Central memory CD8-positive, alpha-beta T cell (primary cell): ENCODE measurements at places on chromosomes 11 and 22.

DNA sequence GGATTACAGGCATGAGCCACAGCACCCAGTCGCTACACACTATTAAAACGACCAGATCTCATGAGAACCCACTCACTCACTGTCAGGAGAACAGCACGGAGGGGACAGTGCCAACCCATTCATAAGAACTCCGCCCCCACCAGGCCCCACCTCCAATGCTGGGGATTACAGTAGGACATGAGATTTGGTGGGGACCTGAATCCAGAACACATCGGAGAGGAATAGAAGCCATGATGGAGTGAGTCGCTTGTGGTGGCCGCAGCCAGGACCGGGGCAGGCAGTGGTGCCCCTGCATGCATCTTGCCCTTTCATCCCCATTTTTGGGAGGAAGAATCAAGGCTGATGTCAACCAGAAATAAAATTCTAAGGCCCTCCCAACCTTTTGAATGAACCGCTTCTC lies 8.7 kb downstream of the NADSYN1 start:
- no peak overlapping the region for H3K4me3 ChIP-seq
- H3K27me3 ChIP-seq = no peaks in the 10 kb centered on the region
- DNase-seq = no peak
- H3K36me3 ChIP-seq = peaks cover 44% of the 10 kb centered on the region

DNA sequence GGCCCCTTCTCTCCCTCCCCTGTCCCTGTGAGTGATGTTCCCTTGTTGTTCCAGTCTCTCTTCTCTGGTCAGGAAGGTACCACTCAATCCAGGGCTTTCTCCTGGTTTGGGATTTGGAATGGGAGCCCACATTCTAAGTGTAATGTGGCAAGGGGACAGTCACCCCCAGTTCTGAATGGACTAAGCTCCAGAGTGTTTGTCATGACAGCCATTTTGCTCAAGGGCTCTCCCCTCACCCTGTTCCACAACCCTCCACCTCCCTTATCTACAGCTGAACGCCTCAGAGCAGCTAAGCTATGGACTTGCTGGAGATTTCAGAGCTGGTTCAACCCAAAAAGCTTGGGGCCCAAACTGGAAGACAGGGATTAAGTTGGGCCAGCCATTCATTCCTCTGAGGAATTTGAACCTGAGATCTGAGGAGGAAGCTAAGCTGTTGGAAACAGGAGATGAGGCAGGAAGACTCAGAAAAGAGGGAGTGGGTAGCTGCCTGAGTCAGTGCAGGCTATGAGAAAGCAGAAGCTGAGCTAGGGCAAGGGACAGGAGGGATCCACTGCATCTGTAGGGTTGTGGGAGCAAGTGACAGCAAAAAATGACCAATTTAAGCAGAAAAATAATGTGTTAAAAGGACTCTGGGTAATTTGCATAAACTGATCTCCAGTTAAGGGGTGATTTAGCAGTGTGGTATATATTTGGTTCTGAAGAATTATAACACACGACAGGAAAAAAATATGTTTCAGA lies 22.9 kb upstream of the FCHSD2 start:
- H3K36me3 ChIP-seq = peaks cover 2% of the 10 kb centered on the region
- DNase-seq = no peak
- H3K27me3 ChIP-seq = peaks cover 23% of the 10 kb centered on the region
- no peaks in the 10 kb centered on the region for H3K4me1 ChIP-seq
- no peak overlapping the region for H3K4me3 ChIP-seq

DNA sequence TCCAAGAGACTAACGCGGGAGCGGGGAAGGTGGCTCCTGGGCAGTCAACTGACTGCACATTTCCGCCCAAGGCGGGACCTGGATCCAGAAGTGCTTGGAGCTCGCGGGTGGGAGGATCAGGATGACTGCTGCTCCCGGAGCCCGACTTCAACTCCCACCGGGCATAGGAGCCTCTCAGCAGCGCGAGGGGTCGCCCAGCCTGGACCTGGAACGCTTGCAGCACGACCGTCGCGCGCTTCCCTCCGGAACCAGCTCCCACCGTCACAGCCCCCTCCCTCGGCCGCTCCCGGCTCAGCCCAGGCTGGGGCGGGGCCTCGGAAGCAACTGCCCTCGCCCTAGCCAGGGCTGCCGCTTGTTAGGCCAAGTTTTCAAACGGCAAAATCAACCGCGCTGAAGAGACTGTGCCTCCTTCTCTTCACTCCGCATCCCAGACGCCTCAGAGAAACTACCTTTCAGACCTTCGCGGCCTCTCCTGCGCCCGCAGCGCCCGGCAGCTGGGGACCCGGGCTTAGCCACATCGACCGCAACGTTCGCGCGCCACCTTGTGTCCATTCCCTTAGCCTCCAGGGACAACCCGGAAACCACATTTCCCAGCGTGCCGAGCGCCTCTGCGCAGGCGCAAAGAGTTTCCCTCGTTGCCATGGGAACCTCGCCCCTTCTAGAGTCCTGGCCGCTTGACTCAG lies 14.0 kb downstream of the SSH3 start:
- peak overlapping the region; percentile 96 for H3K4me3 ChIP-seq
- H3K36me3 ChIP-seq = peaks cover 13% of the 10 kb centered on the region
- no peaks in the 10 kb centered on the region for H3K27me3 ChIP-seq
- H3K4me1 ChIP-seq = peaks cover 38% of the 10 kb centered on the region

- no peaks in the 10 kb centered on the region for H3K27me3 ChIP-seq
- no peak for DNase-seq
- H3K4me1 ChIP-seq = no peaks in the 10 kb centered on the region
- H3K36me3 ChIP-seq = no peaks in the 10 kb centered on the region
- H3K4me3 ChIP-seq = no peak overlapping the region
Observed at GRCh38 chr11:105986554-105986953, 35.5 kb downstream of the MSANTD4 start.

DNA sequence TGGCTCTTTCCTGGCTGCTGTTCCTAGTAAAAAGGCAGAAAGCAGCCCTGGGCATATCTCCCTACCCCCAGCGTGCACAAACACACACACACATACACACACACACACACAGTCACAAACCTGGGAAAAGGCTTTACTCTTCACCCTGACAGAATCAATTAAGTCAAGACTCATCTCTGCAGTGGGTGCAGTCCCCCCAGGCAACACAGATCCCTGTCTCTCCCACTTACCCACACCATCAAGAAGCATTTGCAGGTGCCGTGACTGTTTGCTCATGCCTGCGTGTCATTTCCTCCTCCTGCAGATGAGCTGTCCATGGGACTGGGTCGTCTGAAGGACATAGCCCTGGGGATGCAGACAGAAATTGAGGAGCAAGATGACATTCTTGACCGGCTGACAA lies 28.6 kb downstream of the SNAP29 start:
- no peak overlapping the region for H3K27ac ChIP-seq
- H3K4me3 ChIP-seq = no peak overlapping the region
- peaks cover 35% of the 10 kb centered on the region for H3K36me3 ChIP-seq
- no peaks in the 10 kb centered on the region for H3K4me1 ChIP-seq
- H3K27me3 ChIP-seq = no peaks in the 10 kb centered on the region

DNA sequence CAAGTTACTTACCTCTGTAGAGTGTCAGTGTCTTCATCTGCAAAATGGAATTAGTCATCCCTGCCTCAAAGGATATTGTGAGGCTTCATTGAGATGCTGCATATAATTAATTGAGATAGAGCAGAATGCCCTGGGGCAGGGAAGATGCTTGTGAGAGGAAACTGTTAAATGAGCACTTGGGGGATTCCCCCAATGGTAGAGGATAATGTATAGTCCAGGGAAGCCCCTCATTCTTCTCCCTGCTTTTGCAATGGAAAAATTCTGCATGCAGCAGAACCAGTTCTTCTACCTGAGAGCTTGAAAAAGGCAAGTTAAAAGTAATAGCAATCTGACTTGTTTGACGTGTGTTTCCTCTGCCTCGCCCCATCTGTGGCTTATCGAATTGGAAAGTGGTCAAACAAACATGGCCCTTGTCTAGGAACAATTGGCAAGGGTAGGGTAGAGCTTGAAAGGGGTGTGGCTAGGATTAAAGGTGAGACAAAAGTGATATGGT lies 90.9 kb downstream of the NAV2 start:
- DNase-seq = no peak
- no peak overlapping the region for H3K27ac ChIP-seq
- no peaks in the 10 kb centered on the region for H3K4me1 ChIP-seq

GRCh38 chr22:45323695-45324094 lies 14.0 kb downstream of the FAM118A start:
- peaks cover 48% of the 10 kb centered on the region for H3K36me3 ChIP-seq
- H3K4me3 ChIP-seq = no peak overlapping the region
- no peak for DNase-seq

DNA sequence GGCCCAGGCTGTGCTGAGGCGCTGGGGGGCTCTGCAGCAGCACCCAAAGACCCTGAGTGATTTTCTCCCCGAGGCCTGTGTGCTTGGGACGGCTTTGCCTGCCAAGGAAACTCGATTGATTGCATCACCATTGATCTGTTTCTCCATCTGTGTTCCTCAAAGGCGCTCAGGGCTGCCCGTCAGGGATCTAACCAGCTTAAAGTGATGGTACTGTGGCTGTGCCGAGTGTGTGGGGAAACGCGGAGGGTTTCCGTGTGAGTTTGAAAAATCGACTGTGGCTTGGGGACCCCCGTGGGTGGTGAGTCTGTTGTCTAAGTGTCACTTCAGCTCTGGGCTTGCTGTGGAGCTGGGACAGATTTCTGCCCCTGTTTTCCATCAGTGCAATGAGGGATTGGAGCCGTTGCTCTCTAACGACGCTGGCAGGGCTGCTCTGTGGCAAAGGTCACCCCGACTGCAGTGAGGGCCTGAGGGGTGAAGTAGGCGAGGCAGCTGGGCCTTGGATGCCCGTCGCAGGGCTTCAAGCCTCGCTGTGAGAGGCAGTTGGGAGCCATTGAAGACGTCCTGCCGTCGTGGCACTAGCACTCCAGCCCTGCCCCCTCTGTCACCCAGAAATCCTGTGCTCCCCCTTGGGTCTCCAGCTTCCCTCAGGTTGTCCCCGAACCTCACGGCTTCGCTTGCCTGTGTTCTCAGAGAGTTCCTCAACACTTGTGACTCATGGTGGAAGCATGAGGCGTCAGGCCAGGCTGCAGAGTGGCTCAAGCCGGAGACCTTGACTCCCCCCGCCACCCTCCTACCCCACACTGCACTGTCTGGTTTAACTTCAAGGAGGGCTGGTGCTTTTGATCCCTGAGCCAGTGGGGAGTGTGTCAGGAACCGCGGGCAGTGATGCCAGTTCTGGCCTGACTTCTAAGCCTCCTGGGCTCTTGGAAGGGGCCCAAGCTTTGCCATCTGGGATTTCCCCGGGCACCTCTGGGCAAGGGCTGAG lies 21.8 kb downstream of the CACNA1I start:
- peaks cover 1% of the 10 kb centered on the region for H3K4me1 ChIP-seq
- no peak overlapping the region for H3K4me3 ChIP-seq
- peaks cover 36% of the 10 kb centered on the region for H3K27me3 ChIP-seq
- peaks cover 1% of the 10 kb centered on the region for H3K36me3 ChIP-seq

GRCh38 chr22:45838305-45838887 lies 138.6 kb downstream of the WNT7B start:
- no peaks in the 10 kb centered on the region for H3K27me3 ChIP-seq
- no peak overlapping the region for H3K4me3 ChIP-seq
- DNase-seq = no peak
- H3K4me1 ChIP-seq = peaks cover 5% of the 10 kb centered on the region
- peaks cover 9% of the 10 kb centered on the region for H3K36me3 ChIP-seq

GRCh38 chr11:18347471-18348125 lies 25.2 kb downstream of the GTF2H1 start:
- H3K27me3 ChIP-seq = no peaks in the 10 kb centered on the region
- H3K36me3 ChIP-seq = peaks cover 47% of the 10 kb centered on the region
- H3K27ac ChIP-seq = no peak overlapping the region
- no peak for DNase-seq
- H3K4me3 ChIP-seq = no peak overlapping the region

GRCh38 chr11:65241134-65241533 lies 20.6 kb upstream of the POLA2 start:
- H3K4me1 ChIP-seq = no peaks in the 10 kb centered on the region
- no peaks in the 10 kb centered on the region for H3K27me3 ChIP-seq
- H3K36me3 ChIP-seq = no peaks in the 10 kb centered on the region
- H3K27ac ChIP-seq = no peak overlapping the region
- DNase-seq = no peak

- no peaks in the 10 kb centered on the region for H3K4me1 ChIP-seq
- H3K36me3 ChIP-seq = no peaks in the 10 kb centered on the region
- no peak overlapping the region for H3K4me3 ChIP-seq
- peaks cover 21% of the 10 kb centered on the region for H3K27me3 ChIP-seq
- DNase-seq = no peak
Observed at GRCh38 chr11:102882389-102883024, 7.7 kb upstream of the MMP12 start.

DNA sequence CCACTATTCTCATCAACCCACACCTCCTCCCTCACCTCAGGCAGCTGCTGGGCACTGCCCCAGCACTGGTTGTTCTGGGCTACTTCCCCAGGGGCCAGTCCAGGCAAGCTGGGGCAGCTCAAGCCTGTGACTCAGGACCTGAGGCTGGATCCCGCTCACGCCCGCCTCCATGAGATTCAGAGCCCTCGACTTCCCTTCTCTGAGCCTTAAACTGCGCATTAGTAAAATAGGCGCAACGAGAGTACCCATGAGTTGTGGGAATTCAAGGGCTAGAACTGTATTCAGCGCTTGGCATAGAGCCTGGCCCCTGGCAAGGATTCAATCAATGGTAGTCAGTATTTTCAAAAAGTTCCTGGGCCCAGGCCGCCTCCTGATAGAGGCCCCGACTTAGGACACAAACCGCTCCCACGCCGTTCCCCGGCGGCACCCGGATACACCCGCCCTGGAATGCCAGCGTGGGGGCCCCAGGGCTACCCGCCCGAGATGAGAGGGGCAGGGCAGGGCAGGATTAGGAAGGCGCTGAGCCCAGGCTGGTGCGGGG lies 723 bp upstream of the CD82 start:
- peak overlapping the region; percentile 81 for H3K4me3 ChIP-seq
- peak overlapping the region; percentile 22 for H3K27ac ChIP-seq
- DNase-seq = no peak
- peaks cover 56% of the 10 kb centered on the region for H3K4me1 ChIP-seq
- H3K36me3 ChIP-seq = peaks cover 21% of the 10 kb centered on the region

- H3K36me3 ChIP-seq = no peaks in the 10 kb centered on the region
- H3K27ac ChIP-seq = no peak overlapping the region
- no peak for DNase-seq
- H3K27me3 ChIP-seq = peaks cover 10% of the 10 kb centered on the region
- no peak overlapping the region for H3K4me3 ChIP-seq
Observed at GRCh38 chr22:44266796-44267760, 45.7 kb downstream of the SHISAL1 start.

DNA sequence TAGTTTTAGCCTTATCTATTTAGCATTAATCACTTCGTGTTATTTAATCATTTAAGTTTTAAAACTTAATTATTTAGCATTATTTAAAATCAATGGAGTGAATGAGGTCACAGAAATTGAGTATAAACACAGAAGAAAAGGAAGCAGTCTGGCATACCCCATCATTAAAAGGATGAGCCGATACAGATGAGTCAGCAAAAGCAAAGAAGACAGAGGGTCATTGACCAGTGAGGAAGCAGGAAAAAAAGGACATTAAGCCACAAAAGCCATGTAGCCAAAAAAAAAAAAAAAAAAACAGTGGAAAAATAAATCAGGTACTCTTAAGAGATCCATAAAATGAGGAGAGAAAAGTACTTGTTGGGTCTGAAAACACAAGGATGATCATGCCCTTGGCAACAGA lies 71.5 kb downstream of the TYR start:
- H3K4me3 ChIP-seq = no peak overlapping the region
- no peak overlapping the region for H3K27ac ChIP-seq
- no peaks in the 10 kb centered on the region for H3K36me3 ChIP-seq
- DNase-seq = no peak
